ENCODE measurements at places on chromosomes 7 and 10.

GRCh38 chr10:22670788-22671187, 43.6 kb downstream of the PIP4K2A start:
- DNase-seq: no peak

DNA sequence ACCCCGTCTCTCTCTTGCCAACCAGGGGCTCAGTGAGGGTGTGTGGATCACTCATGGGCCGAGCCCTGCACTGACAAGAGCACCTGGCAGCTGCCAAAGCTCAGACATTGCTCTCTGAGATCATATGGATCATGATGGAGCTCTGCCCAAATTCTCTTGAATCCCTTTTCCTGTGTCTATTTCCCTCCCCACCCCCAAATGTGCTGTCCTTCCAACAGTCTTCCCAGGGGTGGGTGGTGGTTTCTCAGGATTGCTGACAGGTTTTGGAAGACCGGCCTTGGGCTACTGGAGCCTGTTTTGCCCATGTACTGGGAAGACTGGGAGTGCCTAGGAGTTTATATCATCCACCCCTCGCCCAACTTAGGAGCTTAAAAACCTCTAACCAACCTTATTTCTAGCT, 10.5 kb downstream of the ARHGAP22 start:
- DNase-seq: no peak

DNA sequence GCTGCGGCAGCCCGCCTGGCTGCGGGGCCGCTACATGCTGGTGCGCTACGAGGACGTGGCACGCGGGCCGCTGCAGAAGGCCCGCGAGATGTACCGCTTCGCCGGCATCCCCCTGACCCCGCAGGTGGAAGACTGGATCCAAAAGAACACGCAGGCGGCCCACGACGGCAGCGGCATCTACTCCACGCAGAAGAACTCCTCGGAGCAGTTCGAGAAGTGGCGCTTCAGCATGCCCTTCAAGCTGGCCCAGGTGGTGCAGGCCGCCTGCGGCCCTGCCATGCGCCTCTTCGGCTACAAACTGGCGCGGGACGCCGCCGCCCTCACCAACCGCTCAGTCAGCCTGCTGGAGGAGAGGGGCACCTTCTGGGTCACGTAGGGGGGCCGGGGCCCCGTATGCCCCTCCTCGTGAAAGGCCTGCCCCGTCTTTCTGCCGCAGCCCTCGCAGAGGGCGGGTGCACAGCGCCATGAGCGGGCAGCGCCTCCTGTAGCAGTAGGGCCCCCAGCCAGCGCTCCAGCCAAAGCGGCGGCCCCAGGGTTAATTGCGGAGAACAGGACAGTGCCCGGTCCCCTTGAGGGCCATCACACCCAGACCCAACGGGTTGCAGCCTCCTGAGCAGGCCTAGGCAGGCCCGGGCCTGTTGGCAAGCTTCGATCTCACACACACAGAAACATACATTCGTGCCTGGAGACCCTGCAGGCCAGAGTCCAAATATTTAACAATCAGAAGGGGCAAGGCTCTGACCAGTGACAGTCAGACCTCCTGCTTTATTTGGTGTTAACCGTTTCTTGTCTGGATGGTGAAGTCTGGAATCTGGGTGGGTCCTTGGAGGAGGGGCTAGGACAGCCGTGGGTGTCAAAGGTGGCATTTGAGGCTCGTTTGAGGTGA, 44.1 kb downstream of the CHST3 start:
- DNase-seq: no peak

DNA sequence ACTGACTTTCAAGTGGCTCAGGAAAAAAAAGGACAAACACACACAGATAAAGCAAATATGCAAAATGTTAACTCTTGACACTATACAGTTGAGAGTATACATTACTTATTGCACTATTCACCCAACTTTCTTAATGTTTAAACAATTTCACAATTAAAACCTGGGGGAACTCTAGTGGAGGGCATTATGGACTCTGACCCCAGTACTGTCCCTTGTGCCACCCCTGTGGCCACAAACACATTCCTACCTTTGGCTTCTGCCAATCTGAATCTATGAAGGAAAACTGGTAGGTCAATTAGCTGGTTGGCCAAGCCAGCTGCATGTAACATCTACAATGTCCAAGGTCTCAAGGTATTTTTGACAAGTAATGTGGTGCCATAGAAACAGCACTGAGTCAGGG, 7.5 kb upstream of the FGFR2 start:
- no peak for DNase-seq

- DNase-seq: no peak
Observed at GRCh38 chr7:41448104-41448503, 254.8 kb downstream of the INHBA start.

All from GM19239 (cell line).